Right lung (tissue), 10 donors: ENCODE measurements at places on chromosomes 11 and 22.

GRCh38 chr11:96055706-96056387 lies 131.9 kb upstream of the MTMR2 start:
- DNase-seq: no peak

DNA sequence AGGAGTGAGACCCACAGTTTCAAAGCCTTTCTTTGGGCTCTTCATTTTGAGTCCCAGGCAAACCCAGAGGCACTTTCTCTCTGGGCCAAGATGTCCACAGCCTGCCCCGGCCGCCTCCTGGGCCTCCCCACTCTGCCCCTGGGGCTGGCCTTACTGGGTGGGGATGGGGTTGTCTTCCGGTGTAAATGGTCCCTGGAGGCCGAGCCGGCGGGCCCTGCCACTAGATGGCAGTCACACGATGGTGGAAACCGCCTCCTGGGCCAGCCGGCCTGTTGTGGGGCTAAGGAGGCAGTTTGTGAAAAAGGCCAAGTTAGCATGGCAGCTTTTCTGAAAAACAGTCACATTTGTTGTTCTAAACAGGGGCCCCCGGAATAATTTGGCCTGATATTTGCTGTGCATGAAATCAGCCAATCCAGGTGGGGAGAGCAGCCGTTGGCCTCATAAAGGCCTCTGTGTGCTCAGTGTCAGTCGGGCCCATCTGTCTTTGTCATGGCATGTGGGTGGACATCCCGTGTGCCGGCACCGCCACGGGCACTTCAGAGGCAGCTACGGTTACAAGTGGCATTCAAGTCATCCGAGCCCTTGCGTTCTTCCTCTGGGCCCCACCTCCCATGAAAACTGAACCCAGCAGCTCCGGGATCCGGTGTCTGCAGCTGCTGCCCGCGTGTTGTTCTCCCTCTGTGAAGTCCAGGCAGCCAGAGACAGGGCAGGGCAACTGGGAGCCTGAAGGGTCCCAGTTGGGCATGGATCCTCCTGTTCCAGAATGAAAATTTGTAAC lies 6.5 kb downstream of the MRPL23 start:
- DNase-seq: no peak

- peak; percentile 75 for DNase-seq
Measured at GRCh38 chr11:36388071-36388470, 92.0 kb downstream of the PRR5L start.

DNA sequence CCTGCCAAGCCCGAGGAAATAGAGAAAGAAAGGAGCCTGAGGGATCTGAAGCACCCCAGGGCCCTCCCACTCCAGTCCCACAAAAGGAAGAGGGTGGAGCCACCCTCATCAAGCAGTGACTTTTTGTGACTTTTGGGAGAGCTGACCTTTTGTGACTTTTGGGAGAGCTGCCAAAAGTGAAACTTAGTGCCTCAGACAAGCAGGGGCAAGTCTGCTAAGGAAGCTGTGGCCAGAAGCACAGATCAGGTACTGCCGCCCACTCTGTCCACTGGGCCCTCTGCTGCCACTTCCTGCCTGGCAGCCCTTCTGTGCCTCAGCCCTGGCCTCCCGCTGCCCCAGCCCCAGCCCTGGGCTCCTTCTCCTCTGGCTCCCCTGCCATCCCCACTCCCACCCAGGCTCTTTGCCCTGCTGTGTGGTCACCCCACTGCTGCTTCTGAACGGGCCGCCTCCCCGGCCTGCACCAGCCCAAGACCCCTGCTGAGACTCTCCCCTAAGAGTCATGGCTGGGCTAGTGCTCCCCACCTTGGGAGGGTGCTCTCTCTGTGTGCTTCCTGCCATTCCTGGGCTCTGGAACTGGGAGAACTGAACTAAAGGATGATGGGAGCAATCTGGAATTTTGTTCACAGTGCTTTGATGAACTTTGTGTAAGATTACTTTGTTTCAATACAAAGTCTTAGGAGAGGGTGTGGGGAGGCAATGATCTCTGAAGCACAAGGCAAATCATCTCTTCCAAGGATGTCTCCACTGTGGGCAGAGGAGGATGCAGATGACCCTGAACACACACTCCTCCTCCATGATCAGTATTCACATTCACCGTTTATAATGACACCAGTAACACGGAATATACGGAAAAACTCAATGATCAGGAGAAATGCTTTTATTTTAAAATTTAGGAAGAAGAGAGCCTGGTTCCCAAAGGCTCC lies at the start of gene APOBEC3H:
APOBEC3H (plus strand) TSS at position 147 of the 923 bp plus-strand sequence. CDS start 3,035 bp downstream, outside the sequence.
- DNase-seq: no peak

DNA sequence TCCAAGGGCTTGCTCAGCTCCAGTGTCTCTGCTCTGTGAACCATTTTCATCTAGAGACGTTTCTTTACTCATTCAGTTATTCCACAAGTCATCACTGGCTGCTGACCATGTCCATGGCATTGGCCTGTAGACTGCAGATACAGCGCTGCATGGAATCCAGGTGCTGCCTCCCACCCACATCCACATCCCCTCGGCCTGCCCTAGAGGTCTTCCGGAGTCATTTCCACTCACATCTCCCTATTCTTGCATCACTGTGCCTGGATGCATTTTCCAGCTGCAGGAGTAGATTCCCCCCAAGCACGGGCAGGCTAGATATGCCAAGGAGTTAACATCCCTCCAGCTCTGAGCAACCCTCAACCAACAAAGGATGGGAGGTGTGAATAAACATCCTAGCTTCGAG lies 68.9 kb downstream of the CHST1 start:
- no peak for DNase-seq

DNA sequence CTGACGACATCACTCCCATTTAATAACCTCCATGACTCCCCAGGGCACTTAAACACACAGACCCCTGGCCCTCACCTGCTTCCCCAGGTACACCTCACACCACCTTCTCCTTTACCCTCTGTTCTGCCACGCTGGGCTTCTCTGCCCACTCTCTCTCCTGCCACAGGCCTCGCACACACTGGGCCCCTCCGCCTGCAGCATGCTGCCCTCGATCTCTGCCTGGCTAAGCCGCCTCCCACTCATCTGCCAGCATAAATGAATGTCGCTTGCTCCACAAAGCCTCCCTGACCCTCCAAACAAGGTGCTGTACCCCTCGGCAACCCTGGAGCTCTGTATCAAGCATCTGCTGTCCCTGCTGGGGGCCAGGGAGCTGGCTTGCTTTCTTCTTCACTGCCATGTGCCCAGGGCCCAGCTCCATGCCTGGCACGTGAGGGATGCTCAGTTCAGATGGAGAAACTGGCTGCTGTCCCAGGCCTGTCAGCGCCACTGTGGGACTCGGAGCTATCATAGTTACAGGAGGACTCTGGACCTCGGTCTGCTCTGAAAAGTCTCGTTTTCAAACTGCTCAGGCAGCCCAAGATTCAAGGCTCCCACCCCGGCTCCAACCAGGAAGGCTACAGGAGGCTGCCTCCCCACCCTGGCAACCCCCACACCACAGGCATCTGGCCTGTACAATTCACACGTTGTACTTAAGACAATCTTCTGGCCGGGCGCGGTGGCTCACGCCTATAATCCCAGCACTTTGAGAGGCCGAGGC lies 11.9 kb downstream of the TTLL1 start:
- no peak for DNase-seq

- DNase-seq: no peak
Measured at GRCh38 chr11:30983143-30983542, 386.4 kb downstream of the DCDC1 start.

DNA sequence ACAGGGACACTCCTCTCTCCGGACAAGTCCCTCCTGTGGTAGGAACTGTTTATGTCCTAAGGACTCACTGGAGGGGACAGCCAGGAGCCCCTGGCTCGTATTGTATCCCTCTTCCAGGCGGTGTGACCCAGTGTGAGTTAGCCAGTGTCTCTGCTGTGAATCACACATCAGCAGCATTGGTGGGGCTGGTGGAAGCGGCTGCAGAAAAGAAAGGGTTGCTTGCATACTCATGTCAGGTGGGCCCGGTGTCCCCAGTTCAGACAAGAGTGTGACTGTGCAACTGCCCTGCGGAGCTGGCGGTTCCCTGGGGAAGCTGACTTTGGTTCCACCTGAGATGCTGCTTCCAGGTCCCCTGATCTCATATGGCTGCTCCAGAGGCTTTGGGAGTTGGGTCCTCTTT lies 99.4 kb downstream of the ZBTB16 start:
- DNase-seq: no peak

DNA sequence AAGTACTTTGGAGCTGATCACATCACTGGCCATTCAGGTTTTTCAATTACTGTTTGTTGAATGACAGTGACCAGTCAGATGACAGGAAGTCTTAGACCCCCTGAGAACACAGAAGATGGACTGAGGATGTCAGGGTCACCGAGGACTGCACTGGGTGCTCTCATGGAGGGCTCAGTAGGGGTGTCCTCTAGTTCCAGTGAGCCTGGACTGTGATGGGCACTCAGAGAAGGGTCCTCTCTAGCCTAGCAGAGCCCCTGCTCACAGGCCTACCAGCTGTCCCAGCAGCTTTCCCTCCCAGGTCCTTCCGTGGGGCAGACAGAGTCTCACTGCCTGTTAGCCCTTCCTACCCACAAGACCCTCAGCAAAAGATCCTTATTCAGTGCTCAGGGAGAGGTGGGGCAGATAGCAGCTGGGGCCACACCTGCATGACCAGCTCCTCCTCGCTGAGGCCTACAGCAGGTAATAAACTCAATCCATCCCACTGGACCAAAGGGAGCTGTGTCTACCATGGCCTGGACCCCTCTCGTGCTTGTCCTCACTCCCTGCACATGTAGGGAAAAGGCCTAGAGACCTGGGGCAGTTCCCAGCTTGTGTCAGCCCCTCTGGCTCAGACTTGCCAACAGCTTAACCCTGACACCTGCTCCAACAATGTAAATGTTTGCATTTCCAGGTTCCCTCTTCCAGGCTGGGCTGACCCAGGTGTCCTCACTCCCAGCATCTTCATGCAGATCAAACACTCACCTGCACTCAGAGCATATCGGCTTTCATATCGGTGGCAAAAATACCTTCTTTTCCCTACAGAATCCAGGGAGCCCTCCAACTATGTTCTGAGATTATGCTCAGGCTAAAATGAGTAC lies 25.2 kb upstream of the VPREB1 start:
- DNase-seq: no peak

GRCh38 chr11:74010306-74011300 lies 1.7 kb upstream of the UCP3 start:
- DNase-seq: no peak

GRCh38 chr11:24622262-24622661 lies 125.4 kb downstream of the LUZP2 start:
- DNase-seq: no peak

- DNase-seq: no peak
Measured at GRCh38 chr11:128463979-128464378, 123.4 kb downstream of the ETS1 start.

GRCh38 chr22:36773935-36774334 lies 2.0 kb downstream of the IFT27 start:
- DNase-seq: no peak

DNA sequence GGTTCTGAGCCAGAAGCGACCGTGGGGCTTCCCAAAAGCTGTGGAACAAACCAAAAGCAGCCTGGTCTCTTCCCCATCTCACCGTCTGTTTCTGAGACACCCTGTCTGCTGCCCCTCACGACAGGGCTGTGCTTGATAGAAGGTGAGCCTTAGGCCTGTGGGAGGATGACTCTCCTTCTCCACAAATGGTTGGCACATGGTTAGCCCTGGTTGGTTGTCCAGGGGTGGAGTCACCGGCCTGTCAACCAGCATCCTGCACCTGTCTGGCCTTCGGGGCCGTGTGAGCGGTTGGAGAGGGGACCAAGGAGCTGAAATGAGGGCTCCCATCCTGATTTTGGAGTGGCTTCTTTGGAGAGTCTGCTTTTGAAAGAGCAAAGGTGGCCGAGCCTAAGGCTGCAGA lies 135.3 kb downstream of the PKNOX2 start:
- no peak for DNase-seq

GRCh38 chr11:64742889-64743590 lies 902 bp downstream of the RASGRP2 start:
- DNase-seq: no peak

DNA sequence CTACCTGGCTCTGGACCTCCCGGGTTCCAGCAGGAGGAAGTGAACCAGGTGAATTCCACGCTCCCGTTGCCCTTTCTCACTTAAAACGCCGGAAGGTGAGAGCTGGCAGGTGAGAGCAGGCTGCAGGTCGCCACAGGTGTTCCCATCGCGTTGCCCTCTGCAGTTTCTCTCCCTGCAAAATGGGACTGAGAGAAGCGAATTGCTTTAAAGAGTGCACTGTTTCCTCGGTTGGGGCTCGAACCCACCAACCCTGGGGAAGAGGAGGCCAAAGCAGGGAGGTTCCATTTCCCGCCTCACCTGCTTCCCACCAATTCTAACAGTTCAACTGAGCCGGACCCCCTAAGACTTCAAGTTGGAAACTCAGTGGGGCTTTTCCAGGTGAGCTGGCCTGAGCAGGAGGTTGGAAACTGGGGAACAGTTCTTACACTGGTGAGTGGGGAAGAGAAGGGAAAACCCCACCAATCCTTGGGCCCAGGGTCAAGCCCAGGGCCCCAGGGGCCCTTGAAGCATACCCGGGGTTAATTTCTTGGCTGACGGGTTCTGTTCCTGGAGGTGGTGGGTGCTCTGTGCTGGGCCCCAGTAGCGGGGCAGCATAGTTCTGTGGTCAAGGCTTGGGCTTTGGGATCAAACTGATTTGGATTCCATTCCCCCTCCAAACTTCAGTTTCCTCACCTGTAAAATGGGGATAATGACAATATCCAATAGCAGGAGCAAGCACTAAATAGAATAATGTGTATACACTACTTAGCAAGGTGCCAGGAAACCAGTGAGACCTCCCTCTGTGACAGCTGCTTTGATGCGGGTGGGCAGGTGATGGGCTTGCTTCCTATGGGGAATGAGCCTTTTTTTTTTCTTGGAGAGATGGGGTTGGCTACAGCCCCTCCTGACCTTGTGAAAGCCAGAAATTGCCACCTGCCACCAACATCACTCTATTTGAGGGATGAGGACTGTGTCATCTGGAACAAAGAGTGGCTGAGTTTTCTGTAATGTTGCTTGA lies 788 bp downstream of the CD82 start:
- no peak for DNase-seq

GRCh38 chr11:3684129-3684818 lies 13.1 kb upstream of the CHRNA10 start:
- DNase-seq: no peak

GRCh38 chr11:61194169-61194671 lies 9.1 kb upstream of the PGA3 start:
- no peak for DNase-seq

- no peak for DNase-seq
Measured at GRCh38 chr22:41479671-41480396, 10.9 kb downstream of the ACO2 start.

DNA sequence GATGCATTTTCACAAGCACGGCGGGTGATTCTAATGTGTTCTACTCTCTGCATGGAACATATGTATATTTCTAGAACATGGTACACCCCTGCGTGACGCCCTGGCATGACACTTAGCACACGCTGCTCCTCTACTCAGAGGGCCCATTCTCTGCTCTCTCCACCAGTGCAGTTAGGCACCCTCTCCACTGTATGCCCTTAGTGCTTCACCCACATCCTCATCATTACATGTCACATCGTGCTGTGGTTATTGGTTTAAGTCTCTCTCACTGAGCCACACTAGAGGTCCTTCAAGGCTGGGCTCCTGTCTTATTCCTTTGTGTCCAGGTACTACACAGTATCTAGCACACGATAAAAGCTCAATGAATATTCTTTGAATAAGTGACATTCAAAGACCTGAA lies 16.7 kb downstream of the TMPRSS13 start:
- no peak for DNase-seq
